Right ventricle myocardium inferior (tissue), 1 donor: ENCODE measurements at places on chromosomes 7 and 10.
A peak's percentile ranks its signal among the peaks of the same experiment; 100 is the strongest.

DNA sequence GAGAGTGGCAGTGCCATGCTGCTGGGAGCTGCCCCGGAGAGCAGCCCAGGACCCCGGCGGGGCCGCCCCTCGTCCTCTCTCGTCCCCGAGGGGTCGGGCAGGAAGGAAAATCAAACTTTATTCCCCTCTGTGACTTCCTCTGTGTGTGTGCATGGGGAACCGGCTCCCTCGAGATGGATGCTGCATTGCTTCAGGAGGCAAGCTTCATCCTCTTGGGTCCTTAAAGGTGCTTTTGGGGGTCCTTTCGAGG is 726 bp downstream of the MCU start:
- no peak for DNase-seq

GRCh38 chr10:82256275-82256674 is 381.3 kb downstream of the NRG3 start:
- DNase-seq = no peak

- no peak for DNase-seq
Measured at GRCh38 chr10:74927701-74928100, 101.3 kb downstream of the KAT6B start.

DNA sequence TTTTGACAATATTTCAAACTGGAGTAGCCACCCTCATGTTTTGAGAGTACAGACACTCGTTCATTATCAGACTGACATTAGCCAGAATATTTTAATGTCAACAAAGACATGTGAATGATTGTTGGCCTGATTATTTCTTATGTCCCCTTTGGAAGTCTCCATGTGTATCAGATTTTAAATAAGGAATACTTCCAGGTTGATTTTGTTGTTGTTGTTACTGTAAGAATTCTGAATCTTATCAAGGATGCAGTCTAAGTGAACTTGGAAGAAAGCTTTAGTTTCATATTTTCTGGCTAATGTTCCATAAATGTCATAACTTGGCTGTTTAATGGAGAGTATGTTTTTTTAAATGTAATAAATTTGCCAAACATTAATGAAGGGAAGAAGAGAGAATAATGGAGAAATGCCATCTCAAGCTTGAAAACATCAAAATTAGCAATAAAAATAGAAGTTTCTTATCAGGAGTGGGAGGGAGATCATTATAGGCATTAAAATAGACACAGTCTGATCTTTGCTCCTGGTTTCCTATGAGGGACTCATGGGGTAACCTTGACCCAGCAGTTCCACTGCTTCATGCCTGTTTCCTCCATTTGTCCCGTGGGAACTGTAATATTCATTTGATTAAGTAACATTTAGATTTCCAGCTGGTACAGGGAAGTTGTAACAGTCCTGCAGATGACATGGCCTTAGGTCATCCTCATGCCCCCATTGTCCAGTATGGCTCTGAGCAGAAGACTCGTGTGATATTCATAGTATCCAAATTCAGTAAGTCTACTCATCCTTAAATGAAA is 122.4 kb upstream of the KIAA1217 start:
- no peak for DNase-seq

- DNase-seq = peak; percentile 81
Measured at GRCh38 chr10:75202321-75203045, 8.1 kb upstream of the VDAC2 start.

DNA sequence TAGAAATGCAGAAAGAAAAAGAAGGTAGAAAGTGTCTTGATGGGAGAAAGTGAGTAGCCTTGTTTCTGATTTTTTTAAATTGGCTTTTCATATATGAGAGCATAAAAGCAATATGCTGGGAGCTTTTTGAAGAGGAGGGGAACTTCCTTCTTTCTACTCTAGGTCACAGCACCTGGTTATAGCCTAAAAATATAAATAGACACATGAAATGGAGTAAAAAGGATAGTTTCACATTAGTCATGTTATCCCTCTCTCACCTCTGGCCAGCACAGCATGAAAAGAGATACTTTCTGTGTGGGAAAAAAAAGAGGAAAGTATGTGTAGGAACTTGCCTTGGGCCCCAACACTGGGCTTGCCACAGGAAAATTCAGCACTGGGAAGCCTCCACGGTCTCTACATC is 292.2 kb upstream of the ZWINT start:
- no peak for DNase-seq

DNA sequence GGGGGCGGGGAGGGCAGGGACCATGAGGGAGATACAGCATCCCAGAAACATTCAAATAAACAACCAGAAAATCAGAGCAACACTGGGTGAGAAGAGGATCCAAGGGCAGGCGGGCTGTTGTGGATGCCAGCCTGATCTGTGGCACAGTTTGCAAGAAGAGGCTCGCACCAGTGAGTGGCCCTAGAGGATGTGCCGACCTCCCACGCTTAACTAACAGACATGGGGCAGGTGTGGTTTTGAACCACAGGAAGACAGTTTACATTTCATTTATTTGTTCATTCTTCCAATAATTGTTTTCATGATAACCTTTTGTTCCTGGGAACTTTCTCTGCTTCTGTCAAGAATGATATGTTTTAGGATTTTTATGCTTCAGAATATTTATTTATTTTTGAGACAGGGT is 115.6 kb downstream of the ZNF248 start:
- no peak for DNase-seq

GRCh38 chr10:24556750-24557742 is 166.6 kb downstream of the ARHGAP21 start:
- DNase-seq = no peak

GRCh38 chr10:16436367-16436757 is 448 bp upstream of the PTER start:
- DNase-seq = no peak

- DNase-seq = no peak
Measured at GRCh38 chr7:36448781-36449379, 59.2 kb downstream of the ANLN start.

- peak; percentile 57 for DNase-seq
Measured at GRCh38 chr10:47038881-47039561, 127.8 kb downstream of the PTPN20 start.

- DNase-seq = no peak
Measured at GRCh38 chr7:42380401-42380800, 143.4 kb upstream of the GLI3 start.

GRCh38 chr7:96299496-96299895 is 22.4 kb downstream of the SLC25A13 start:
- no peak for DNase-seq

DNA sequence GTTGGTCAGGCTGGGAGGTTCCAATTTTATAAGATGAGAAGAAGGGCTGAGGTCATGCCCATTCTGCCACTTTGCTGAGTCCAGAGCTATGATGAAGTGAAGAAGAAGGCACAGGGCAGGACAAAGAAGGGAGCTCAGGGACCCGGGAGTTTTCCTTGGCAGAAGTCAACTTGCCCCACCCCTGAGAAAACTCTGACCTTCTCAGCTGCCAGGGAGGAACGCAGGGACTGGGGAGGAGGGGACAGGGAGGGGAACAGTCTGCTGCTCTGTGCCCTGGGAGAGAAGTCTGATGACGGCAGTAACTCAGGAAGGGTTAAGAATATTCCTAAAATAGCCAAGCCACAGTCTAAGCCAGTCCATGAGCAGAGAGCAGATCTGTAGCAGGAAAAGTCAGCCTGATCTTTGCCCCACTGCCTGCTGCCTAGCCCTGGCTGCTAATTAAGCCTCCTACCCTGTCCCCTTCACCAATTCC is 11.7 kb downstream of the ADIRF start:
- DNase-seq = no peak

DNA sequence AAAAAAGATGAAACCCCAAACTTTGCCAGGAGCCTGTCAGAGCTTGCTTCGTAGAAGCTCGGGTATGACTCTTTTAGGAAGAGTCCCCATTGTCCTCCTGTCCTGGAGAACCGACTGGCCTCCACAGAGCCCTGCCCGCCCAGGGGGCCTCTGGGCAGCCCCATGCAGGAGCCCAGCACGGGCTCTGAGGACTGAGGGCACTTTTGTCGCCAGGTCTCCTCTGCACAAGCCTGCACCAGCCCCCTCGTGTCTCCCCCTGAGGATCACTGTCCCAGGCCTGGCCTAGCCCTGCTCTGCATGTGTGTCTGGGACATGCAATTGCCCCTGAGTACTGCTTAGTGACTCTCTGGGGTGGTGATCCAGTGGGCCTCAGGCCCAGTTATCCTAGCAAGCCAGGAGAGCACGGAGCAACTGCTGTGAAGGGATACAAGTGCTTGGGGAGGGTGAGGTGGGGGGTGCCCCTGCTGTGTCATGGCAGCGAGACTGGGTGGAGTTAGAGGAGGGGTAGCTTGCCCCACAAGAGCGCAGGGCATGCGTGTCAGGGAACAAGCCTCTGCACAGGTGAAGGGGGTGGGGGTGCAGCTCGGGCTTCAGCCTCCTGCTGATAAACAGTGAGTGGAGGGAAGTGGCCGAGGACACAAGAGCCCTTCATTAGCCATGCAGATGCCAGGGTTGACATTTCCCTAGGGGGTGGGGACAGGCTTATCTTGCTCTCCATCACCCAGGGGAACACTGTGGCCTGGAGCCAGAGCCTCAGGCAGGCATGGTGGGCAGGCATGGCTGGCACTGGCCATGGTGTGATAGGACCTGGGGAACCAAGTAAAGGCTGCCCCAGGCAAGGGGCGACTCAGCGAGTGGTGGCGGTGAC is 143.4 kb downstream of the C10orf105 start:
- DNase-seq = no peak

- DNase-seq = no peak
Measured at GRCh38 chr10:26969145-26969926, 108.6 kb upstream of the ABI1 start.

DNA sequence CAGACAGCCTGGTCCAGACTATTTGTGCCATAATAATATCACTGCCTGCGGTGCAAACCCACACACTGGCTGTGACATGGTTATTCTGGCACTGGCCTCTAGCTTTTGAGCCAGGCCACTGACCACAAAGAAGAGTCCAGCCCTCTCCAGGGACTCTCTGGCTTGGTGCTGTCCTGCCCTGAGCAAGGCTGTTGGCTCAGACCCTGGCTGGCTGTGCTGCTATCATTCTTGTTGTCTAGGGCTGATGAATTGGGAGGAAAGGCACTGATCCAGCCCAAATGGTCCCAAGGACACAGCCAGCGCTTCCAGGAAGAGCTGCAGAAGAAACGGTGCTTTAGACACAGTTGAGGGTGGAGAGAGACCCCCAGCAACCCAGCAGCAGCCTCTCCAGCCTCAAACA is 80.8 kb downstream of the TMEM130 start:
- peak; percentile 75 for DNase-seq

DNA sequence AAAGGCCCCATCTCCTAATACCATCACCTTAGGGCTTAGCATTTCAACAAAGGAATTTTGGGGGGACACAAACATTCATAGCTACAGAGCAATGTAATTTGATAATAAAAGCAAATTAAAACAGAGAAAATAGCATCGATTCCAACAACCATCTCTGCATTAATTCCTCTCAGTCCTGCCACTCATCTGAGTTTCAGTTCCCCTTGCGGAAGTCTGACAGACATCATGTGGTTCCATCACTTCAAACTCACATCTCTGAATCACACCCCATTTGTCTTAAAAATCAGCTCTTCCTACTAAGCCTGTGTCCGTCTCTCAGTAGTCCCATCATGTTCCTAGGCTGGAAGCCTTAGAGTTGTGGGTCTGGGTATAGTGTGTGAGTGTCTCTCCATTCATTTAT is 3.6 kb downstream of the ADCK2 start:
- no peak for DNase-seq

DNA sequence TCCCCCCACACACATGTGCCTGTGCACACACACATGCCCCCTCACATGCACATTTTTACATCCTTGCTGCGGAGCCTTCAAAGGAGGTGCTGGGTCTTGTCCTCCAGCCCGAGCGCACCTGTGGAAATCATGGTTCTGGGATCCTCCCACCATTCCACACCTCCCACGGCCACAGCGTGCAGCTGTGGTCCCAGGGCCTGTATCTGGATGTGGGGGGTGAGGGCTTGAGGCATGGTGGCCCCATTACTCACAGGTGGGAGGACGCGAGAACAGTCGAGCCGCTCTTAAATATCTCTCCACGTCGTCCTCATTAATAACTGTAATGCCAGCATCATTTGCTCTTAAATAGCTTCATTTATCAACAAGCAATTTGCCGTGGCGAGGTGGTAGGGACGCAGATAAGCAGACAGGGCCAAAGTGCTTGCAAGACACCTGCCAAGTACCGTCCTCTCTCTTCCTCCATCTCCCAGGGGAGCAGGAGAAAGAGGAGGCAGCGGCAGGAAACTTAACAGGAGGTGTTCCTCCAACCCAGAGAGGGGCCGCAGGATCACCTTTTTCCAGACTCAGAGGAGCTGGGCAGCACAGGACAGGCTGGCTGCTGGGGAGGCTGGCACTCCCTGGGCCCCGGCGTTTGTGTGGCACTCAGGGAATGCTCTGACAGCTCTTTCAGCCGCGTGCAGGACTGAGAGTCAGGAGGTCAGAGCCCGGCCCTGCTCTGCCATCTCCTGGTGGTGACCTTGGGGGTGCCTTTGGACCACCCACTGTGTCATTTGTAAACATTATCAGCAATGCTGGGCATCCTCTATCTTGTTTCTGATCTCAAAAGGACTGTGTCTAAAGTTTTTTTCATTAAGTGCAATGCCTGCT is 87.4 kb downstream of the CDH23 start:
- DNase-seq = no peak

DNA sequence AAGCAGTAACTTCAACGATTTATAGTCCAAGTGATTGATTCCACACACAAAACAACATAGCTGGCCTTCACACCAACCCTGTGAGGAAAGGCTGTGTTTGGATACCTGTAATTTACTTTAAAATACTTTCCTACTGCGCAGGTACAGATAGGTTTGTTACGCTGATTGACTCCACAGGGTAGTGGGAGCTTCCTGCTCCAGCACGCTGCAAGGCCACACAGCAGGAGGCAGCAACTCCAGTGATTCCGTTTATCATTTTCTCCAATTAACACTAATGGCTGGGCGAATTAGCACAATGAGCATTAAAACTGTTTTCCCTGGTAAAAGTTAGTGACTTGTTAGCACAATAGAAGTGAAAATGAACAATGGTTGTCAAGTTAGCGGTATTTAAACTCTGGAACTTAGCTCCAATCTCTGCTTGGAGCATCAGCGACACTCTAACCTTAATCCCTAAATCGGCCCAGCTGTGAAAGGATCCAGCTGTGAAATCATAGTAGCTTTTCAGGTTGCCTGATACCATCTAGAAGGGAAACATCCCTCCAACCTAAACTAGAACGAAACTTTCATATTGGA is 959 bp downstream of the DCLRE1C start:
- no peak for DNase-seq

DNA sequence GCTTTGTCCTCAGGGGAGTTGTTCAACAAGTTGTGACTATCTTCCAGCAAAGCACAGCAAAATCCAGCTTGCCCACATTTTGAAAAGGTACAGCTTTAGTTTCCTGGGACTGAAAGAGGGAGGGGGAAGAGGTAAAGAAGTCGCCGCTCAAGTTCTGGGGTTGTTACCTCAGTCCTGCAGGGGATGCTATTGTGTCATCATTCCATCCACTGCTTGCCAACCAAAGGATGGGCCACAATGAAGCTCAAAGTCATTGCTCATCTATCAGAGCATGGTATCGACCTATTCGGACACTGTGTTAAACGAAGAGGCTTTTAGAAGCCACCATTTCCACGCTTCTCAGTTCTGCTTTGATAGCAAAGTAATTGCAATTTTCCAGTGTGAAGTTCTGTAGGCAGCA is 34.3 kb downstream of the NPY start:
- DNase-seq = no peak
